NCI-H187 treated with DMSO at 0.1 percent for 48 hours (cell line): ENCODE measurements at places on chromosomes 12 and 14.

- DNase-seq, result no peak
These were observed 108.6 kb upstream of the TTC7B start for GRCh38 chr14:90924621-90925340.

DNA sequence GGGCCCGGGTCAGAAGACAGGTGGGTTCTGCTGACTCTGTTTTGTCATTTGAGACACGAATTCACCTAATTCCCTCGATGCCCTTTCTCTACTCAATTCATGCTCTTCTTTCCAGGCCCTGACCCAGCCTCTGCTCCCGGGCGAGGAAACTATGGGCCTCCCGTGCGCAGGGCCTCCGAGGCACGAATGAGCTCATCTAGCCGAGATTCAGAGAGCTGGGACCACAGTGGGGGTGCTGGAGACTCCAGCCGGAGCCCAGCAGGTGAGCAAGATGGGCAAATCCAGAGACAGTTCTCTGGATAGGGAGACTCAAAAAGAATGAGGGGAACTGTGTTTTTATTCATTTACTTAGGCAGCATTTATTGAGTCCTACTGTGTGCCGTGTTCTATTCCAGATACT is 37.0 kb upstream of the OAS1 start:
- no peak for DNase-seq

DNA sequence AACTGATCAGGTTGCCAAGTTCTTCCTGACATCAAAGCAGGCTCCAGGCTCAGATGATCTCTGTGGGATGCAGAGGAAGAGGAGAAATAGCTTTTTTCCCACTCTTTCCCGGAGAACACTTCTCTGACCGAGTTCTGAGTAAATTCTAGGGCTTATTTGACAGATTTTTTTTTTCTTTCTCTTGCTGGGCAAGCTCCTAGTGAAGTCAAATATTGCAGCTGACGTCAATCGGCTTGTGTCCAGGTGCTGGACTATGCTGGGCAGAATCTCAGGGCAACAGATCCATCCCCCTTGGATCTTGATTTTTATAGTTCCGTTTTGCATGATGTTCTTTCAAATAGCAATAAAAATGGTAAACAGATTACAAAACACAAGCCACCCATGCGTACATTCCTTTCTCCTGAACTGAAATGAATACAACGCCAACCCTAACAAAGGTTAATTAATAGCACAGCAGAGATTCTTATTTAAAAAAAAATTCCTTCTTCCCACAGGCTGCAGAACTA is 182.2 kb downstream of the NOVA1 start:
- no peak for DNase-seq

- DNase-seq, result no peak
These were observed 21.1 kb upstream of the ADAM20 start for GRCh38 chr14:70555890-70556289.

DNA sequence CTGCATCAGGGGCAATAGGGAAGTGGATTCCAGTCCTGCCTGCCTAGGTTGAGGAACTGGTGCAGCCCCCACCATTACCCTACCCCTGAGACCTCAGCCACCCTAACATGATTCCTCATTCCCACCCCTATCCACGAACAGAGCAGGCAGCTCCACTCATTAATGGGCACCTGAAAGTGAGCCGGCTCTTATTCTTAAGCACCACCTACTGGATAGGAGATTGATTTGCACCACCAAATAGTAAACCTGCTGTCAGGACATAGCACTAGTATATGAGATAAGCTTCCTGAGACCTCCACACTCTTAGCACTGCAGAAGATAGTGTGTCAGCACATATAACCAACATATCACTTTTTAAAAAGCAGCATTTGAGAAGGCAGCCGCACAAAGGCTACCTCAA is 573.2 kb downstream of the SOX5 start:
- no peak for DNase-seq

DNA sequence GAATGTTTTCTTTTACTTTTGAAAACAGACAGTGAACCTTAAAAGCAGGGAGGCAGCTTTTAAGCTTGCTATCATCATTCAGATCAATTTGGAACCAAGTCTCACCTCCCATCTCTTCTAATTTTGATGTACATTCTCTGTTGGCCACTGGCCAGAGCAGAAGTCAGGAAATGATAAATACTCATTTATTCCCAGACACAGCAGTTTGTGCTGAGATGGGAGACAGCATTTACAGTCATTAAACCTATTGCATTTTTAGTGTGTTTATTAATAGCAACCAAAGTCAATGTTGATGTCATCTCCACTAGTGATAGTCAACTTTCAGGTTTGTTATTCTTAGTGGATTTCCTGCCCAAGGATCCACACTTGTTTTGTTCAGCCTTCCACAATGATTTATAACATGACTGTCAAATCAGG is 320.0 kb upstream of the ATP2B1 start:
- no peak for DNase-seq

GRCh38 chr12:53952871-53953734 is 1.6 kb upstream of the HOXC12 start:
- DNase-seq, result no peak

- DNase-seq, result no peak
These were observed 386 bp downstream of the HDAC7 start for GRCh38 chr12:47819138-47819895.

DNA sequence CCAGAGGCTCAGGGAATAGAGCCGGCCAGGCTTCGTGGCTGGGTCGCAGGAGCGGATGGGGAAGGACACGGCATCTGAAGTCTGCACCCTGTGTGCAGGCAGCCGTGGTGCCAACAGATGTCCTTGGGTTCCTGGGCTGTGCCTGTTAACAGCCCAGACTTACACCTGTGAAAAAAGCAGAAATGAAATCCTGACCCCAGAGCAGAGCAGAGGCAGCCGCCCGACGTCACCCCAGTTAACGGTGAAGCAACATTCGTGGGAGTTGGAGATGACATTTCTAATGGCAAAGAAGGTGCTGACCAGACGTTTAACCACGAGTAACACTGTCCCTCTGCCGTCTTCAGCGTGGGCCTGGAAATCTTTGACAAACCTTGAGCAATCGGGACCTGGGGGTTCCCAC is 200.3 kb upstream of the DIO3 start:
- no peak for DNase-seq

DNA sequence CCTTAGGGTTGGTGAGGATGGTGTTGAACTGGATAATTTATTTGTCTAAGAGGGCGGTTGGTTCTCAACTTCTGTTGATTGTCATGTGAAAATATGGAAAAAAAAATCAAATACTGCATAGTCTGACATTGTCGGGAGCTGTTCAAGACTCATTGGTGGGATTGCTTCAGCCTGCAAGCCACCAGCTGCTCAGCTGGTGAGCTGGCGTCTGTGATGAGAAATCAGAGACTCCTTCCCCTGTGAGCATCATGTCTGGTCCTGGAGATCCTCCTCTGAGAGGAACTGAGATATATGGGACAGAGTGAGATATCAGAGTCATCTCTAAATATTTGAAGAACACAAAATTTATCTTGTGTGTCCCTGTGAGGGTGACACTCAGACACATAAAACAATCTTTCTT is 49.9 kb downstream of the TRIM9 start:
- DNase-seq, result no peak

DNA sequence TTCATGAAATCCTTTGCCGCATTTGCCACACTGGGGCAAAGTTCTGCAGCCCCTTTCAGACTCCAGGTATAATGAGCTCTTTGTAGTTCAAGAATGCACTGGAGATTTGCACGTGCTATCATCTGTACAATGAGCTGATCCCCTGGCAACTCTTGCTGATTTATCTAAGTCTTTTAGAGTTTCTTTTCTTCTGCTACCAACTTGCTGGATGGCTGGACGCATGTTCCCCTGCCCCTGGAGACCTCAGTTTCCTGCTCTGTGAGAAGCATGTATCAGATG is 103.2 kb downstream of the CMKLR1 start:
- DNase-seq, result no peak

DNA sequence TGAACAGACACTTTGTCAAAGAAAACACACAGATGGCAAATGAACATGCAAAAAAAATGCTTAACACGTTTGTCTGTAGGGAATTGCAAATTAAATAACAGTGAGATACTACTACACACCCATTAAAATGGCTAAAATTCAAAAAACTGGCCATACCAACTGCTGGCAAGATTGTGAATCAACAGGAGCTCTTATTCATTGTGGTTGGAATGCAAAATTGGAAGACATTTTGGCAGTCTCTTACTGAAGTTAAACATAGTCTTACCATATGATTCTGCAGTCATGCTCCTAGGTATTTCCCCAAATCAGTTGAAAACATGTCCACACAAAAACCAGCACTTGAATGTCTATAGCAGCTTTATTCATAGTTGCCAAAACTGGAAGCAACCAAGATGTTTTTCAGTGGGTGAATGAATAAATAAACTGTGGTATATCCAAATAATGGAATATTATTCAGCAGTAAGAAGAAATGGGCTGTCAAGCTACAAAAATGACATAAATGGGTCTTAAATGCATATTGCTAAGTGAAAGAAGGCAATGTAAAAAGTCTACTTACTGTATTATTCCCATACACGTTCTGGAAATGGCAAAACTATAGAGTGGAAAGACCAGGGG is 91.4 kb downstream of the PLEKHA5 start:
- DNase-seq, result no peak

GRCh38 chr12:23113781-23114180 is 488.8 kb downstream of the ETNK1 start:
- no peak for DNase-seq

- no peak for DNase-seq
These were observed 30.8 kb downstream of the TTC7B start for GRCh38 chr14:90785471-90785870.

DNA sequence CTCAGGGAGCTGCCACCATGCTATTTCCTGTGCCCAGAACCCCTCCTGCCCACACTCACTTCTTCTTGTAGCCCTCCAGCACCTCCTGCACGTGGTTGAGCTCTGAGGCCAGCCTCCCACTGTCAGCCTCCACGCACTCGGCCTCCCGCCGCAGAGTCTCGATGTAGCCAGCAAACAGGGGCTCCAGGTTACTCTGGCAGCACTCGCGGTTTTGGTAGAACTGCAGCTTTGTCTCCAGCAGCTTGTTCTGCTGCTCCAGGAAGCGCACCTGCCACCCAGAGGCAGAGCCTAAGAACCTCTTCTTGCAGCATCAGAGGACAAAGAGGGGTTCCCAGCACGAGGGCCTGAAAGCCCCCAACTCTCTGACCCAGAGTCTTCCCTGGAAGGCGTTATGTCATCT is 2.1 kb downstream of the KRT83 start:
- DNase-seq, result no peak

DNA sequence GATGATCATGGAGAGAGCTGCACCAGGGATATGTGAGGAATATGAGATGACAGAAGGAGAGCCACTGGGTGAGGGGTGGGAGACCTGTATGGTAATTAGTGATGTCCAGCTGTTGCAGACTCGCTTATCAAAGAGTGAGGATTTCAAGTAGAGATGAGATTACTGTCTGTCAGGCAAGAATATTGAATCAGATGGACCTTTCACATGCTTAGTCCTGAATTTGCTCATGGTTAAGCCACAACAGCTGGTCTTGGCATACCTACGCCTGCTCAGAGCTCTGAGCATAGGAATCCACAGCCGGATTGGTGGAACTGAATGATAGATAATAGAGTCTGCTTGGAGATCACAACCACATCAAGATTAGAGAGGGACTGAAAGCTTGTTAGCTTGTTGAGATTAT is 115.2 kb upstream of the ARHGAP5 start:
- no peak for DNase-seq

GRCh38 chr12:104216521-104216924 is 944 bp downstream of the TXNRD1 start:
- DNase-seq, result no peak

DNA sequence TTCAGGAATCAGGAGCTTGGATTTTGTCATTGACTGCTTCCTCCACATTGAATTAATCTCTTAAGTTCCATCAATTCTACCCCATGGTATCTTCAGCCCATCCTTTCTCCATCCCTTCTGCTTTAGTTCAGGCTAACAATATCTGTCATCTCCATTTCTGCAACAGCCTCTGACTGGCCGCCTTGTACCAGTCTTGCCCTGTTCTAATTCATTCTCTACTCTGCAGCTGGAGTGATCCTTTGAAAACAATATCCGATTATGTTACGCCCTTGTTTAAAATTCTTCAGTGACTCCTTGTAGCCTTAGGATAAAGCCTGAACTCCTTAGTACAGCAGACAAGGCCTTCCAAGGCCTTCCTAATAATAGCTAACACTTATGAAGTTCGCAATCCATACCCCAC is 170.2 kb downstream of the ETV6 start:
- DNase-seq, result no peak

- no peak for DNase-seq
These were observed 275.7 kb downstream of the CCDC59 start for GRCh38 chr12:82082501-82082900.

DNA sequence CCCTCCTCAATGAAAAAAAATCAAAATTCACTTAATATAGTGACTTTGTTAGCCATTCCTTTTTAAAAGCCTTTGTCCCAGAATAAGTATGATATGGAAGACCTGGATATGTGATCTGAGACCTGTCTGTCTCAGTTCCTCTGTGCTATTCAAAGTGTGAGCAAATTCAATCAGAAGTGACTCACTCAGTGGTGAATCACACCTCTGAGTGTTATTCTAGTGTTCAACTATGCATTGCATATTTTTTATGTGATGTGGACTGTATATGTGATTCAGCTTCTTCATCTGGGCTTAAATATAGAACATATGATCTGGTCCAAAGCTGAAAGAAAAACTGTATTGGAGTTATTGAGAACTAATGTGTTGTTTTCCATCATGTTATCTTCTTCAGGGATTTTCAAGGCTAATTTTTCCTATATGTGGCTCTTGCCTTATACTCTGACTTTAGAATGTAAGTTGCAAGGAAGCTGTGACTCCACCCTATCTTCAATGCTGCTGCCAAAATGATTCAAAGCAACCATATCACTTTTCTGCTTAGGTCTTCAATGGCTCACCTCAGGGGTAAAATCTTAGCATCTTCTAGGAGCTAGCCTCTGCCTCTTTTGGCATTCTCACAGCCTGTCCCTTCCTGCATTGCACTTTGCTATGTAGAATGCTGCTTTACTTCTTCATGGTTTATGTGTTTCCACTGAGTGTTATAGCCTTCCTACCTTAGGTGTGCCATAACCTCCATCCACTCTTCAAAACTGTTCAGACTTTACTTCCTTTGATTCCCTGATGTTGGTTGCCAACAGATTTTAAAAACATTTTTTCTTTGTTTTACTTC is 169.8 kb downstream of the OTOGL start:
- no peak for DNase-seq
